ENCODE measurements at places on chromosomes 6 and 20.

DNA sequence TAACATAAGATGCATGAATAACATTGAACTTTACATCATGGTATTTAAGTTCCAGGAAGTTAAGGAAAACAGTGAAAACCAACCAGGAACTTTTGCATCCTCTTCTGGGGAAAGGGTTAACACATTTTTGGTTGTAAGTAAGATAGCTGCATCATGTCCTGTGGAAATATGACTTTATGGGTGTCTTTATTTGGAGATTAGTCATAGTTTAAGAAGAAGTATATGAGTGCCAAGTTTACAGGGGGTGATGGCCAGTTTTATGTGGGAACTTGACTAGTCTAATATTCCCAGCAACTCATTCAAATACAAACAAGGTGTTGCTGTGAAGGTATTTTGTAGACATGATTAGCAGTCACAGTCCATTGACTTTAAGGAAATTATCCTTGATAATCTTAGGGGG, 78.0 kb downstream of the PDE10A start:
- DNase-seq = no peak

DNA sequence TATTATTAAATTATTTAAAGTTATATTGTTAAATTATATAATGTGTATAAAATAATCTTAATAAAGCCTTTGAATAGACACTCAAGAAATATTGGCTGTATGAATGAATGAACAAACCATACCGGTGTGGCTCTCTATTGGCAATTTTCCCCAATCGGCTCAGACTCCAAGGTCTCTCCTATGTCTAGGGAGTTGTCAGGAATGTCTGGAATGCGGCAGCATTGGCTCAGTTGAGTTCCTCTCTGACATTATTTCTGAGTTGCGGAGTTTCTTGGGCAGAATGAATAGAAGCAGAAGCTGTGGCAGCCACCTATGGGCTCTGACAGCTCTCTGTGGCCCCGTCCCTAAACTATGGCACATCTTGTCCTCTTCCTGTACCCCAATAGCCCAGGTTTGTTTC, 111.0 kb downstream of the SOBP start:
- DNase-seq = no peak

- no peak for DNase-seq
Measured at GRCh38 chr20:52025938-52026337, 165.6 kb downstream of the ZFP64 start.

GRCh38 chr6:100612094-100612493, 147.4 kb upstream of the SIM1 start:
- no peak for DNase-seq

DNA sequence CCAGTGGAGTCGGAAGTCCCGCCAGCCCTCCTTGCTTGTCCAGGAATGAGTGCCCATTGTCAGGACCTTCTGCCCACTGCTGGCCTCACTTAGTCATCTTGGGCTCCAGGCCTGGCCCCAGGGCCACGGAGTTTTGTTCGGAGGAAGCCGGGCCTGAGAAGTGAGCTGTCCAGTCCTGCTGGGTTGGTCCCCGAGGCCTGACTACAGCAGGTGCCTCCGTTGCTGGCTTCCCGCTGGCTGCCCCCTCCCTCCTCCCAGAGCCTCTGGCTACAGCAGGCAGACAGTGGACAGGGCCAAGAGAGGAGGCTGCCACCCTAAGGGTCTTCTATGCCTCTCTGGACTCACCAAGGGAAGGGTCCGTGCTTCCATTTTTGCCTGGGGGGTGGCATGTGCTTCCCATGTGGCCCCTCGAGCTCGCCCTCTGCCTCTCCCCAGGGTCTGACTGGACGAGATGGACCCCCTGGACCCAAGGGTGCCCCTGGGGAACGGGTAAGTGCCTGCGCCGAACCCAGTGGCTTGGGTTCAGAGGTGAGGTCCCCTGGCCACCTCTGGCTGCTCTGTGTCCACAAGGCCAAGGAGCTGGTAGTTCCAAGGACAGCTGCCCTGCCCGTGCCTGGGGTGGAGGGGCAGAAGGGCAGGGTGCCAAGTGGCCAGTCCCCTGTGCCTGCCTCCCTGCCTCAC, 2.8 kb downstream of the COL9A3 start:
- DNase-seq = no peak

GRCh38 chr6:166415306-166415705, 32.6 kb upstream of the MPC1 start:
- DNase-seq = no peak

DNA sequence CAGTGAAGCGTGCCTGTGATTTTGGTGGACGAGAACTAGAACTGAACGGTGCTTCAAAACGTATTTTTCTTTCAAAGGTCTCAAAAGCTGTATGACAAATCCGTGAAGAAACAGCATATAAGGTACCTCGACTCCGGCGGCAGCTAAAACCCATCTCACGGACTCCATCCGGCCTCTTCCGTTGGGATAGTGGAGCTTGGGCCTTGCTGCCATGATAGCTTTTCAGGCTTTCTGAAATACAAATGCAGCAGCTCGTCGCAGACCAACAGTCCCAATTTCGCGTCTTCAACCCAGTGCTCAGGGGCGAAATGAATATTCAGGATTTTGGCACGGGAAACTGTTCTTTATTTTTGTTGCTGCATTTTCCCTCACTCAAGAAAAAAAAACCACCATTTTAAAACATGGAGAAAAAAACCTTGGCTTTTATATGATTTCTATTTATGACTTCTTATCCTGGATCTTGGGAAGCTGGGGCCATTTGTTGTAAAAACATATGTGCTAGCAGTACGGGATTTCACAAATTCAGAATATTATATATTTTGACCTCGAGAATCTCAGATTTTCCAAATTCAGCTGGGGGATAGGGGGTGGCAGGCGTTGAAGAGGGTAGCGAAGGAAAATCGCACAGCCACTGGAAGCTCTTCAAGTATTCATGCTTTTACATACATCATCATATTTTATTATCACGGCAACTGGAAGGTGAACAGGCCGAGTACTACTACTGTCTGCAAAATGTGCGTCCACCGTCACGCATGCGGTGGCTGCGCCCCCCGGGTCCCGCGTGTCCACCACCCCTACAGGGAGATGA, 849 bp downstream of the GSTA4 start:
- no peak for DNase-seq

GRCh38 chr20:60053125-60053817, 95.0 kb downstream of the CDH26 start:
- no peak for DNase-seq

DNA sequence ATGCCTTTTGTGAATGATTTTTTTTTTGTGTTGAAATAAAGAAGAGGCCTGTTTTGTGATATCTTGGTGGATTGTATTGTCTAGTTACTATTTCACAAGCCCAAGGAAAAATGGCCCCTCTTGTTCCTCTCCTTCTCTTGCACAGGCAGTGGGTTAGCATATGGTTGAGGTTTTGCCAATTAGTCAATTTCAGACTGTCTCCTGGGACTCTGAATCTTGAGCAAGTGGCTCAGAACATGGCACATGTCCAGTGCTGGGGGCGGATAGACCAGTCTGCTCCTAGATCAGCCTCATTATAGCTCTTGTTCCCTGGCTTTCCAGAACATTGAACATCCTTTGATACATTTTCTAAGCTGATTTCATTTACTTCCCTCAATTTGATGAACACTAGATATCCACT, 589.2 kb downstream of the PHF3 start:
- no peak for DNase-seq

GRCh38 chr20:53129563-53129962, 157.4 kb downstream of the TSHZ2 start:
- DNase-seq = no peak

DNA sequence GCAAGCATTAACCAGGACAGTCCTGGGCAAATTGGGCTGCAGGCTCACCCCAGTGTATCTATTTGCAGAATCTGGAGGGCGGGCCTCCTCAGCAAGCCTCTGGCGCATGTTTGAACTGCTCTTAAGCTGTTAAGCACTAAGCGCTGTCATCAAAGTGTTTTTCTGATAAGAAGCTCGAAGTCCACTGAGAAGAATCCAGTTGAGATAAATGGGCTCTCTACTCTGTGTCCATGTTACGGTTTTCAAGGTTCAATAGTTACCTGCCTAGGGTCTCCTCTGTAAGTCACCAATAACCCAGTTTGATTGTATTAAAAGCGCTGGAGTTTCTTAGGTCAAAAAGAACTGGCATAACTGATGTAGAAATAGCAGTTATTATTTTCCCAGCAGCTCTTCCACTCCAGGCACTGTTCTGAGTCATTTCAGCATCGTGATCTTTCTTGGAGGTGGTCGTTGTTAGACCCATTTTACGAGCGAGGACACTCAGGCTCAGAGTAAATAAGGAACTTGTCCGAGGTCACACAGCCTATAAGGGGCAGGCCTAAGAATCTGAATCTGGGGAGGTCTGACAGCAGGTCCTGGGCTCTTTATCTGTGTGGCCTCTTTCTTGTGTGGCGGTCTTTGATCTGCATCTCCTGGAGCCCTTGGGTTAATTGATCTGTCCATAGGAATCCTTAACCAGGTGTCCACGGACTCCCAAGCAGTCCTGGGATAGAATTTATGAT, 207.4 kb upstream of the ZNF217 start:
- no peak for DNase-seq

DNA sequence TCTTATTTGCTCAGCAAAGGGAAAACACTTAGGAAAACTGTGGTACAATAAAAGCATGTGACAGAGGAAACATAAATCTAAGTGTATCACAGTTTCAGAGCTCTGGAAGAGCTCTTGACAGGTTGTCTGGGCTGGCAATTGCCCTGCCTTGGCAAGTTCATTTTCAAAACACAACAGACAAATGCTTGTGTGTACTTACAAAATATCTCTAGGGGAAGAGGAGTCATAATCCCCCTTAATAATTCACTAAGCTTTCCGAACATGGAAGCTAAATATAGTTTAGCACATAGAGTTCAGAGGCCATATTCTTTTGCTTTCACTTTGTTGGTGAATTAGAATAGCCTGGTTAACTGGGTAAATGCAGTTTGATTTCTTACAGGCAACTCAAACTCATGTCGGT, 211.6 kb upstream of the THEMIS start:
- DNase-seq = no peak

GRCh38 chr6:153172815-153173214, 41.7 kb upstream of the RGS17 start:
- DNase-seq = no peak

DNA sequence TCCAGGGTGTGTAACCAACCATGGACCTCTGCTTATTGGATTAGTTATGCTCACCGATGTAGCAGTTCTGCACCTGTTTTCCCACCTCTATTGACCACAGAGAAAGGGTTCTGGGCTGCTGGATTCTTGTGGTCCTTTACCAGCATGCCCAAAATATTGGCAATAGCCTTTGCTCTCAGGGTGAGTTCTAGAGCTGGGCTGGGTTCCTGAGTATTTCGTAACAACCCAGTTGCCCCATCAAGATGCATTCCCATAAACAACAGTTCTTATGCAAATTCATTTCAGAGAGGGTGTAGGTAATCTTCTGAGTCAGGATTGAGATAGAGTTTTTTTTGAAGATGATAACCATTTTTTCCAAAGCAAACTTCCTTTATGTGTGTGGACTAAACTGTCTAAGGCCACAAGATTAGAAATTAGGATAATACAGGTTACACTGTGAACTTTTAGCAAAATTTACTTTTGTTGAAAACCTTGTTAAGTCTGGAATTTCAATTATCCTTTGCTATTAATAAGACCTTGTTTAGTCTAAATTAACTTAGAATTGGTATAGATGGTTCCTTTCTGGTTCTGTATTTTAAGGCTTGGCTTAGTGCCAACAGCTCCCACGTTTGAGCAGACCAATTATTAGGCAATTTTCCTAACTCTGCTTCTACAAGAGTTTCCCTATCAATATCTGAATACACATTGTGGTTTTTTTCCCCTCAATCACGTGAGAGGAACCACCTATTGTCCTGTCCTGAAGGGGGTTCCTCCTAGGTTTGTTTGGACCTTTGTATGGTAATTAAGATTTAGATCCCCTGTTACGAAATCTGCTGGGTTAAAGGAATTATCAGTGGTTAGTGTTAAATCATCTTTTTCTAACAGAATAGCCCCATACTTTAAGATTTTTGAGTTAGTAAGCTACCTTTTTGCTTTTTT, 46.1 kb downstream of the TBX18 start:
- DNase-seq = no peak

- DNase-seq = no peak
Measured at GRCh38 chr20:53284696-53285095, 308.9 kb downstream of the ZNF217 start.

DNA sequence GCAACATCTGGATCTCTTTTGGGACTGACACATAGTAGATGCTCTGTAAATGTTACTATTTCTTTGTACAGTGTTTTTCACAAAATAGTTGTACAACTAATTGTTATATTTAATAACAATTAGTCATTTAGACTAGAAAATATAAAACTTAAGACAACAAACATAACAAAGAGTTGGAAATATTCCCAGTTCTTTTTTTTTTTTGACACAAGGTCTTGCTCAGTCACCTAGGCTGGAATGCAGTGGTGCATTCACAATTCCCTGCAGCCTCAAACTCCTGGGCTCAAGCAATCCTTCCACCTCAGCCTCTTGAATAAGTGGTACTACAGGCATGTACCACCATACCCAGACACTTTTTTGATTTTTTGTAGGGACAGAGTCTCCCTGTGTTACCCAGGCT, 105.8 kb downstream of the UTRN start:
- DNase-seq = no peak

DNA sequence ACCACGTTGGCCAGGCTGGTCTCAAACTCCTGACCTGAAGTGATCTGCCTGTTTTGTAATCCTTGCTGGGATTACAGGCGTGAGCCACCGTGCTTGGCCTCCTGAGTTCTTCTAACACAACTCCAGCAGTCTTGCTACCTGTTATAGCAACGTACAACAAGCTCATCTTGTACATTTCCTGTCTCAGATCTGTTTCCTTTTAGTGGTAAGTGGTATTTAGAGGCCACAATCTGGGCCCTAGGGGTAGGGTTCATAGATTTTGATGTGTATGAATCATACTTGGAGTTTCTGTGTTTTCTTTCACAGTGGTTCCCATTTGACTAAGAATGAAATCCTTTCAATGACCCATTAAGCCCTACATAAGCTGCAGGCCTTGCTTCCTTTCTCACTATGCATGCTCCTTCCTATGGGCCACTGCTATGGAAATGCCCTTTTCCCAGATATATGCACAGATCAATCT, 27.1 kb upstream of the SYNCRIP start:
- DNase-seq = no peak

DNA sequence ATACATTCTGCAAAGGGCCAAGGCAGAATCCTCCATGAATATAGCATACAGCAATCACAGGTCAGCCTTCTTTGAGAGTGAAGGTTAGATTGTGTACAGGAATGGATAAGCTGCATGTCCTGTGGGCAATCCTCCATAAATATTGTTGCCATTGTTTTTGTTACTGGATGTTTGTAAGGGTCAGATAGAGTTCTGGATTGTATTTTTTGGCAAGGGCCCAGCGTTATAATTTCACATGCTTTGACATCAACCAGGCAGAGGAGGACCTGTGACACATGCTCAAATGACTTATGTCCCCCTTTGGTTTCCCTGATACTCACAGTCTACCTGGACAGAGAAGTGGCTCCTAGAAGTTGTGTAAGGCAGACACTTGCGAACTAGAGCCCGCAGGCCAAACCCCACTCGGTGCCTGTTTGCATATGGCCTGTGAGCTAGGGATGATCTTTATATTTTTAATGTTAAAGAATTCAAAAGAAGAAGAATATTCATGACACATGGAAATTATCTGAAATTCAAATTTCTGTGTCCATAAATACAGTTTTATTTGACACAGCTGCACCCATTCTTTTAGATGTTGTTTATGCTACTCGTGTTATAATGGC, 5.4 kb downstream of the LY86 start:
- no peak for DNase-seq

GRCh38 chr20:34458631-34459030, 57.6 kb upstream of the DYNLRB1 start:
- DNase-seq = no peak
